ENCODE measurements at places on chromosomes 1 and 21. TPM values are rescaled to one million over a fixed set of nuclear protein-coding genes. Genes with fewer than 3 reads are reported as not detected.

DNA sequence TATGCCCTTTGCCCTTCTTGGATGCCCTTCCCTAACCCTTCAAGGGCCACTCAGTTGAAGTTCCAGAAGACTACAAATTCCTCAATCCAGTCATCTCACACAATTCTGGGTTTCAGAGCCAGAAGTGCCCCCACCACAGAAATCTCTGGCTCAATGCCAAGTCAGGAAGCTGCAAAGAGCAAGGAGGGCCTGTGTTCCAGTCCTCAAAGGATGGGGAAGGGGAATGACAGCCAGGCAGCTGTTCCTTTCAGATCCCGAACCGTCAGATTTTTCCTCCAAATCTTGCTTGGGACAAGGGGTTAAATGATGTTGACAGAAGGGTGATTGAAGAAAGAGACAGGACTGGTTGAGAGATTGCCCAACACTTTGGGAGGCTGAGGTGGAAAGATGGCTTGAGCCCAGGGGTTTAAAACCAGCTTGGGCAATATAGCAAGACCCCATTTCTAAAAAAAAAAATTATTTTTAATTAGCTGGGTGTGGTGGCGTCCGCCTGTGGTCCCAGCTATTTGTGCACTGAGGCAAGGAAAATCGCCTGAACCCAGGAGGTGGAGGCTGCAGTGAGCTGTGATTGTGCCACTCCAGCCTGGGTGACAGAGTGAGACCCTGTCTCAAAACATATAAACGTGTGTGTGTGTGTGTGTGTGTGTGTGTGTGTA, 716 bp upstream of the HPDL start:
- DNase-seq, result no peak

DNA sequence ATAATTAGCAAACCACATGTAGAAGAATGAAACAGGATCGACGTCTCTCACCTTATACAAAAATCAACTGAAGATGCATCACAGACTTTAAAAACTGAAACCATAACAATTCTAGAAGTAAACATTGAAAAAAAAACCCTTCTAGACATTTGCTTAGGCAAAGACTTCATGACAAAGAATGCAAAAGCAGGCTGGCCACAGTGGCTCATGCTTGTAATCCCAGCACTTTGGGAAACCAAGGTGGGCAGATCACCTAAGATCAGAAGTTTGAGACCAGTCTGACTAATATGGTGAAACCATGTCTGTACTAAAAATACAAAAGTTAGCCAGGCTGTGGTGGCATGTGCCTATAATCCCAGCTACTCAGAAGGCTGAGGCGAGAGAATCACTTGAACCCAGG, 1351.7 kb downstream of the MRPL39 start:
- DNase-seq, result no peak

GRCh38 chr1:152980676-152981075, 3.2 kb upstream of the SPRR1A start:
- DNase-seq, result no peak

DNA sequence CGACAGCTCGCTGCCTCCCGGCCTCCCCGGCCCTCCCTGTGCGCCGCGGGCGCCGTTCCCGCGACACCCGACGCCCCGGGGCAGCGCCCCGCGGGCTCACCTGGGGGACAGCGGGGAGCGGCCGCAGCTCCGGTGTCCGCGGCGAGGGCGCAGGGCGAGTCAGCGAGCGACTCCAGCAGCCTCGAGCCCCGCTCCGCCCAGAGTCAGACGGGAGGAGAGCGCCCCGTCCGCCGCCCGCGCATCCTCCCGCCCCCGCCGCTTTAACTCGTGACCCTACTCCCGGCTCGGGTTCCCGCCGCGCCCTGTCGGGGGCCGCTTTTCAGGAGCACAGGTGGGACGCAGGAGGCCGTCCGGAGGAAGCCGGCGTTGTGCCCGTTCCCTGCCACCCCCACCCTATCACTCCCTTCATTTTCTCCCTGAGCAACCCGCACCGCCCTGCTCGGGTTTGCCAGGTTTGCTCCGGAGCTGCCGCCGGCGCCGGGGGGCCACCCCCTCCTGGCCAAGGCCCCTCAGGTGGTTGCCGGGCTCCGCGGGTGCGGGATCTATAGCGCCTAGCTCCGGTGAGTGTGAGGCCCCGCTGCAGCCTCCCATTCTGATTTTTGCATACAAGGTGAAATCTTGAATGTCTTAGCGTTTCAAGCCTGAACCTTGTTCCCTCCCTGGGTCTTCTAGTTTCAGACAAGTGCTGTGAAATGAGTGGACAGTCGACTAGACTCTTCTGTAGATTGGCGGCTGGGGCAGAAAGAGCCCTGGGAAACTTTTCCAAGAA, at the start of gene MCOLN3:
Gene MCOLN3 (minus strand): TSS at position 205 of the 769 bp plus-strand sequence. CDS start 3,140 bp downstream, outside the sequence.
- DNase-seq, result peak; percentile 9

GRCh38 chr1:235843461-235843961, 23.2 kb downstream of the LYST start:
- no peak for DNase-seq

GRCh38 chr1:192561301-192561700, 14.3 kb upstream of the RGS1 start:
- no peak for DNase-seq

DNA sequence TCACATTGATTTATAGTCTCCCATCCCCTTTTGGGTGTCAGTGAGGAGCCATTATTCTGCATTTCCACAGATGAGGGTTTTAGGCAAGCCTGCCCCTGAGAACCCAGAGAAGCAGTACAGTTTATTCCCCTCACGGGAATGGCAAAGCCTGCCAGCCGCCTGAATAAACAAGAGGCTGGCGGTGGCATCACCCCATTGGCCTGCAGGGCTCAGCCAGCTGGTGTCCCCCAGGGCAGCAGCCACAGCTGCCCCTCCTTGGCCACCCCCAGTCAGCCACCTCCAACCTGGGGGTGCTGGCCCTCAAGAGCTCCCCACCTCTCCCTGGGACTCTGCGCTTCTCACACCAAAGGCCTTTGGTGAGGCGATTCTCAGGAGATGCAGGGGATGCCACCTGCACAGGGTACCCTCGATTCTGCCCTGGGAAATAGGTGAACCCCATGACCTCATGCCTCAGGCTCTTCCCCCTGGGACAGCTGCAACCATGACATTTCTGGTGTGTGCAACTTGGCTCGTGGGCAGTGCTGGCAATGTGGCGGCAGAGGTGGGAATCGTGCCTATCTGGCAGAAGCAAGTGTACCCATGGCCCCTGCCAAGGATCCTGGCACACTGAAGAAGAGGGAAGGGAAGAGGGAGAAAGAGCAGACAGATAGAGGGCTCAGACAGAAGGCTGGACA, 14.0 kb downstream of the OLFML2B start:
- no peak for DNase-seq

DNA sequence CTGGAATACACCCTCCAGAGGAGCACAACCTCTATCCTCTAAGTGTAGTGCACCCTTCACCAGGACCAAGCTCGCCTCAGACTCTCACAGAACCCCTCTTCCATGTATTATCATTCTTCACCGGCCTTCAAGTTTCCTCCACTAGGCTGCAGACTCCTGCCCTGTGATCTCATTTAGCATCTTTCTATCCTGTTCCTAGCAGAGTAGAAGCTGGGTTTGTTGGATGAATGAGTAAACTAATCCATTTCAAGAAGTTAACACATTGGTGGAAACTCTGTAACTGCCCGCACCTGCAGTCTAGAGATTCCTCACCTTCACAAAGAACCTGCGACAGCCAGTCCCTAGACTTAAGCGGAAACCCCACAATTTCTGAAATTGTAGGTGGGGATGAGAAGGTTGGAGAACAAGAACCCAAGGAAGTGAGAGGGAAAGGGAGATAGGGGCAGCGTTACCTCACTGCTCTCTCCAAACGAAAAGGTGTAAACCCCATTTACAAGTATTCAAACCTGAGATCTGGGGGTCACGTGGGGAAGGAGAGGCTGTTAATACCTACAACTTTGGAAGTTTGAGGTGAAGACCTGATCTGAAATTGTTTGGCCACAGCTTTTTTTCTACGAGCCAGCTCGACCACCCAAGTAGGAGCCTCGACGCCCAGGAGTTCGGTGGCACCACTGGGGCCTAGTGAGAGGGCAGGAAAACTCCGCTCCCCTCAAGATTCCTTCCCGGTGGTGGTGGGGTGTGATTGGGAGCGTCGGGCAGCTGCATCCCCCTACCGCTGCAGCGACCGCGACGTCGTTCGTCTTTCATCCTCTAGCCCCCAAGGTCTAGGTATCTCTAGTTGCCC, 1.2 kb downstream of the PTPN14 start:
- no peak for DNase-seq

GRCh38 chr21:8991088-8991907, 1530.1 kb upstream of the TPTE start:
- no peak for DNase-seq

DNA sequence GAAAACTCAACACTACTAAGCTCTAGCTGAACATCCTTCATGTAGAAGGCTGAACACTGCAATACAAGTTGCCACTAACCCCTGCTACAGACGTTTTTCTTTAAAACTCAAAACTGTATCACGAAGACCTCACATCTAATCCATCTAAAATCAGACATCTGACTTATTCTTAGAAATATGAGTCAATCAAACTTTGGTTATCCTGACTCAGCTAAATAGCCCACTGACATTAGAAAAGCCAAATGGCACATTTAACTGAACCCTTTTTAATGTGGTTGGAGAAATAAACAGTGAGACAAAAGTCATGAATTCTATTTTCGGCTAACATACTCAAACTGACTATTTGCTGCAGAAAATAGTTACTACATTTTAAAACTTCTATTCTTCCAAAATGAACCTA, 35.6 kb downstream of the WLS start:
- DNase-seq, result no peak

Gene CRYAA
- not detected for total RNA-seq

Gene TAL1
- total RNA-seq, result 0.11 TPM

Gene MATN1
- 0.54 TPM for total RNA-seq

Gene ZNF593OS
- total RNA-seq, result not detected

Gene IGSF5
- total RNA-seq, result 0.77 TPM

Gene CENPF
- 202 TPM for total RNA-seq

Gene GUCA2B
- not detected for total RNA-seq
